Stimulated activated CD4-positive, alpha-beta T cell treated with anti-CD3 and anti-CD28 coated beads, Interleukin-15, amount 100 ng/mL, for 1 hour (primary cell): ENCODE measurements at places on chromosomes 6 and 20.

- DNase-seq, result no peak
Measured at GRCh38 chr6:105757512-105758200, 328.5 kb upstream of the PRDM1 start.

DNA sequence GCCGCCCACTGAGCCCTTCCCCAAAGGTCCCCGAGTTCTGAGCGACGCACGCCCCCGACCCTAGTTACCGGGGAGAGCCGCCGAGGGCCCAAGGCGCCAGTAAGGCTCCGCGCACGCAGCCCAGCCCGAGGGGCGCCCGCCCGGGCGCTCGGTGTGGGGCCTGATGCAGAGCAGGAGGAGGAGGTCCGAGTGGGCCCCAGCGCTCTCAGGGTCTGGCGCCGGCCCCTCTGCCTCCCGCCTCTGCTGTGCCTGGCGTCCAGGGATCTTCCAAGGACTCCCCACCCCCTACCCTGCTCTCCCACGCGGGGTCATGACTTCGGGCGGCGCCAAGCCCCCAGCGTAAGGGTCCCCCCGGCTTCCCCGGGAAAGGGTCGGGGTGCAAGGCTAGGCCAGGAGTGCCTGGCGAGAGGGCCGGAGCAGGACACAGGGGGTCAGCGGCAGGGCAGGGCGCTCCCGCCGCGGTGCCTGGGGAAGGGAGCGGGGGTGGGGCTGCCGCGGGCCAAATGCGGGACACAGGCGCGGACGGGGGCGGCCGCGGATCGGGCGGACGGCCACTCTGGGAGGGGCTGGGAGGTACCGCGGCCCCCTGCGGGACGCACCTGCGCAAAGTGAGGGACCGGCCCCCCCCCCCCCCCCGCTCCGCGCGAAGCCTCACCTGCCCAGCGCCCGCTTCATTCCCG, 637 bp downstream of the ABHD12 start:
- no peak for DNase-seq

- DNase-seq, result no peak
Measured at GRCh38 chr6:6609450-6609849, 20.9 kb downstream of the LY86 start.

DNA sequence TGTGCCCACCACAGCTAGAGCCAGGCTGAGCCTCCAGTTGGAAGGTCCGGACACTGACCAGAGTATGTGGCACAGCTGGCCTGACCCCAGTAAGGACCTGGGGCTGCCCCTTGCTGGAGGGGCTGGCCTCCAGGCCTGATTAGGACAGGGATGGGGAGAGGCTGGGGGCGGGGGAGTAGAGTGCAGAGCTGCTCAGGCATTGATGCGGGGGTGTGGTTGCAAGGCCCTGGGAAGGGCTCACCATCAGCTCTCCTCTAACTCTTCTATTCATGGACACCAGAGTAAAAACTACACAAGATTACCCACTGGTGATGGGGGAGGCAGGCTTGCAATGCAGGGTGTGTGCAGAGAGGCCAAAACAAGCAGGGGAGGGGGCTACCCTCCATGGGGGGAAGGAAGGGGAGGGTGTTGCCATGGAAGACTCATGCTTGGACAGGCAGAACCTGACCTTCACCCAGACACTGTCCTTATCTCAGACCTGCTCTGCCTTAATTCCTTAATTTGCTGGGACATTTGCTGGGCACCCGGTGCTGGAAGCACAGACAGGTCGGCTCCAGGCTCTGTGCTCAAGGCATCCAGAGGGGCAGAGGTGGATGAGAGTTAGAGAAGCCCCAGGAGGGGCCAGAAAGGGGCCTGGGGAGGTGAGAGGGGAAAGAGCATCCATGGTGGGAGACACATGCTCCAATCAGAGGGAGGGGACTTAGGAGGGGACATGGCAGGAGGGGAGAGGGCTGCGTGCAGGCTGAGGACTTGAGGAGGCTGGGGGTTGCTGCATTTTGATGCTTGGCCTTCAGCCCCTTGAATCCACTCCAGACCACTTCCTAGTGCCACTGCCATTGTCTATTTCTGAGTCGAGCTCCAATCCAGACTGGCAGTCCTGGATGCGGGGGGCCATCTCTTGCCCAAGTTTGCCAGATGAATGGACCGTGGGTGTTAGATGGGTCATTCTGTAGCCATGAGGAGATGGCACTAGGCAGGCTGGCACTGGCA, 7.6 kb upstream of the EMILIN3 start:
- DNase-seq, result no peak

DNA sequence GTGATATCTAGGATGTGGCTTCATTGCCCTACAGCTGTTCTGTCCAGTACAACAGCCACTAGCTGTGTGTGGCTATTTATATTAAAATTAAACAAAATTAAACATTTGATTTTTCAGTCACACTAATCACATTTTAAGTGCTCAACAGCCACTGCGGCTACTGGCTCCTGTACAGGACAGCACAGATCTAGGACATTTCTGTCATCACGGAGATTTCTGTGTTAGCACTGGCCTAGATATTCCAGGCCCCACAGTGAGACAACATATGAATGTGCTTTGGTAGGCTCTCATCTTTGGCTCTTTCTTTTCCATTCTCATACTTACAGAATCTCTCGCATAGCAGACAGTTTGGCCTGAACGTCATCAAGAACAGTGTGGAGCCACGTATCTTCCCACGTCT, 48.4 kb upstream of the ZBTB24 start:
- DNase-seq, result no peak
